ENCODE measurements at places on chromosomes 7 and 10.

GRCh38 chr7:100632951-100633717, 8.2 kb downstream of the TFR2 start:
- peak; percentile 59 for DNase-seq

DNA sequence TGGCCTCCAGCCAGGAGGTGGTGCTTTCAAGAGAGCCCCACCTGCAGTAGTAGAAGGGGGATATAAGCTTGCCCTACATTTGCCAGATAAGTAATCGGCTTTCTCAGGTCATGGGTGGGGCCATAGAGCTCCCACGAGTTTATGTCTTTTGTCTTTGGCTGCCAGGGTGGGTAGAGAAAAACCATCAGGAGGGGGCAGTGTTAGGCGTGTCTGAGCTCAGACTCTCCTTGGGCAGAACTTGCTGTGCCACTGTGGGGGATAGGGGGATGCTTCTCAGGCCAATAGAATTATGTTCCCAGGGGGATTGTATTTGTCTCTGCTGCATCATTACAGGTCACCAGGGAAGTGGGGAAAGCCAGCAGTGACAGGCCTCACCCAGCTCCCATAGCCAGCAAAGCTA, 12.3 kb upstream of the MRPS33 start:
- no peak for DNase-seq

- no peak for DNase-seq
These were observed 38.9 kb downstream of the JAKMIP3 start for GRCh38 chr10:132104471-132105301.

DNA sequence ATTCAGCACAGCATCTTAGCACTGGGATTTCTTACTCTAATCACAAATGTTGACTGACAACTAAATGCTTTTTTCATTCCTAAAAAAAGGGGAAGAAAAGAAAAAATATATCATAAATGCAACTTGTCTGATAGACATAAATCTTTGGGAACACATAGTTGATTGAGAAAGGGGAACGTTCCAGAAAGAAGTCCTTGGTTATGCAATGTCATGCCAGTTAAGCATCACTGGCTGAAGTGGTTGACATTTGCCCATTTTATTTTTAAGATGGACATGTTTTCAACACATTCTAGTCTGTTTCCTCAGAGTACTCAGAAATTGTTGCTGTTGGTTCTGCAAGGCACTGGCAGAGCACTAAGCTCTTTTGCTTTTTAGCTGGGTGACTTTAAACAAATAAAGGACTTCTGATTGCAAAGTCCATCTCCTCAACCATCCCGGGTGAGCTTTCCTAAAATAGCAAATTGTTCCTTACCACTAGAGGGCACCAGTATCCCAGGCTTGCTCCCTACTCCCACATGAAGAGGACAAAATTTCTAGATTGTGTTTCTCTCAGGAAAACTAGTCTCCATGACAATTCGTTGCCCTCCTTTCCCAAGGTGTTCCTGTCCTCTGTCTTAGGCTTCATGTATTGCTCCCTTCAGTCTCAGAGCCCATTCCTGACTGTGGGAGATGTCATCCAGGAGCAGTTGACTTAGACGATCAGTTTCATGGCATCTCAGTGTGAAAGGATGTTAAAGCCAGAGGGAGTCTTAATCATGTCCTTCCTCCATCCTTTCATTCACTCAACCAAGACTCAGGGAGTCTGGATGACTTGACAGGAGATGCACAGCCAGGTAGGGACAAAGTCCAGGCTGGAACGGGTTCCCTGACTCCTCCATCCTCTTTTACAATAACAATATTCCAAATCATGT, 23.9 kb downstream of the OPALIN start:
- peak; percentile 5 for DNase-seq

DNA sequence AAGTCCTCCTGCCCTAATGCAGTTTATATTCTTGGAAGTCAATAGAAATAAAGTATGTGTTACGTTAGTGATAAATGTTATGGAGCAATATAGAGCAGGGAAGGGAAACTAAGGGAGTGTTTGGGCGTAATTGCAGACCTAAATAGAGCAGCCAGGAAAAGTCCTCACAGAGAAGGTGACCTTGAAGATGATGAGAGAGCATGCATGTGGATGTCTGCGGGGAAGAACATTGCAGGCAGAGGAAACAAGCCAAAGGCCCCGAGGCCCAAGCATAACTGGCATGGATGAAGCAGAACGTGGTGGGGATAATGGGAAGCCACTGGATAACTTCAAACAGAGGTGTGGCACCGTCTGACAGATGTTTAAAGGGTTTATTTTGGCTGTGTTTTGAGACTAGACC, 12.5 kb downstream of the ADD3 start:
- DNase-seq: no peak

- no peak for DNase-seq
These were observed 57.6 kb upstream of the LMTK2 start for GRCh38 chr7:98049034-98049433.

DNA sequence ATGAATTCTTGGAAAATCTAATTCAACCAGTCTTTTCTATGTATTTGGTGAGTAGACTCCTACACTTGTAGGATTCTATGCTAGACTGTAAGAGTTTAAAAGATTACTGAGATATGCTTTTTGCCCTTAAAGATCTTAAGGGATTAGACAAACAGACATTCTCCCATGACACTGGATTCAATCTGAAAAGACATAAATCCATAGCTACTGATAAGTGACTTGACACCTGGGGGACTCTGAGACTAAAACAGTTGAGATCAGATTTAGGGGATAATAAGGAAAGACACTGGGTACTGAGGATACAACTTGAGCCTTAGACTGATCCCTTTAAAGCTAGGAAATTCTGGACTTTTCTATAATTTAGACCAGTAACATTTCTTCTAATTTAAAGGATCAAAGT, 1233.4 kb downstream of the XPNPEP1 start:
- no peak for DNase-seq

DNA sequence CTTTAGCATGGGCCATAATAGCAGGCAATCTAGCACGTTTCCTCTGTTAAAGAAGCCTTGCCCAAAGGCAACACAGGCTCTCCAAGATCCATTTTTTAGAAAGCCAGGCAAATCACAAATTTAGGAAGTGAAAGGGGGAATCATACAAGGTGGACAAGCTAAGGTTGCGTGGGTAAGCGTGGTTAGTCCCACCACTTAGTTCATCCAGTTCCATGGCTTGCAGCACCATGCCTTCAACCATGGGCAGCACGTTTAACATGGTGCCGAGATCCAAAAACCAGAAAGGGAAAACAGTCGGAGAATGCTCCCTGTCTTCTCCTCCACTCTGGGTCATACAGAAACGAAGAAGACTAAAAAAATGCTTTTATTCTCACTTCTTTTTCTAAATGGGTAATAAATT, 234.4 kb upstream of the IMMP2L start:
- no peak for DNase-seq

DNA sequence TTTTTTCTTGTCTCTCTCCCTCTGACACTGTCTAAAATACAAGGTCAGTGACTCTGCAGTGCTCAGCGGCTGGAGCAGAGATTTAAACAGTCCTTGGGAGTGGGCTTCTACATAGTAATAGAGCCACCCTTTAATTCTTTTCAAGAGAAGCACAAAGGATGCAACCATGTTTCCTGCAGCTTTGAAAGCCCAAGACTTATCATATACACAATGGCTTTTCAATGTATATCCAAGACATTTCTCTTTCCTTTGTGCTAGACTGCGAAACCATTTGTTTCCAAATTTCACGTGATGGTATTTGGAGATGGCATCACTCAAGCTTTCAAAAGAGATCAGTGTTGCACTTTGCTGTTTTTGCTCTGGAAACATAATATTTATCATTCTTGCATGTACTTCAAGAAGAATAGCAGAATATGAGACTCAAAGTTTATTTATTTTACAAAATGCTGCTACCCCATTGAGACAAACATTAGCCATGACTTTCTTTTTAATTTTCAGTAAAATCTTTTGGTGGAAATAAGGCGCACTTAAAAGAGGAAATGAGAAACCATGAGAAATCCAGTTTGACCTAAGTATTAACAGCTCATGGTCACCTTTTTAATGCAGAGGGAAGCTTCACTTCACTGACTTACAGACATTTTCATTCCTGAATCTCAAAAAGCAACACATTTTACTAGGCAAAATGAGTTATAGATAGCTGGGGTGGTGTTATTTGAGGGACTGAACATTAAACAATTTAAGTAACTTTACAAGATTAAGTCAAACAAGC, 76.6 kb downstream of the SEMA3C start:
- DNase-seq: no peak
